Natural killer cell (primary cell): ENCODE measurements at places on chromosomes 5 and 9.

GRCh38 chr5:74216012-74216411 is 424.5 kb downstream of the ENC1 start:
- H3K27me3 ChIP-seq = no peaks in the 10 kb centered on the region
- no peak overlapping the region for H3K4me3 ChIP-seq
- H3K27ac ChIP-seq = no peak overlapping the region
- DNase-seq = no peak

DNA sequence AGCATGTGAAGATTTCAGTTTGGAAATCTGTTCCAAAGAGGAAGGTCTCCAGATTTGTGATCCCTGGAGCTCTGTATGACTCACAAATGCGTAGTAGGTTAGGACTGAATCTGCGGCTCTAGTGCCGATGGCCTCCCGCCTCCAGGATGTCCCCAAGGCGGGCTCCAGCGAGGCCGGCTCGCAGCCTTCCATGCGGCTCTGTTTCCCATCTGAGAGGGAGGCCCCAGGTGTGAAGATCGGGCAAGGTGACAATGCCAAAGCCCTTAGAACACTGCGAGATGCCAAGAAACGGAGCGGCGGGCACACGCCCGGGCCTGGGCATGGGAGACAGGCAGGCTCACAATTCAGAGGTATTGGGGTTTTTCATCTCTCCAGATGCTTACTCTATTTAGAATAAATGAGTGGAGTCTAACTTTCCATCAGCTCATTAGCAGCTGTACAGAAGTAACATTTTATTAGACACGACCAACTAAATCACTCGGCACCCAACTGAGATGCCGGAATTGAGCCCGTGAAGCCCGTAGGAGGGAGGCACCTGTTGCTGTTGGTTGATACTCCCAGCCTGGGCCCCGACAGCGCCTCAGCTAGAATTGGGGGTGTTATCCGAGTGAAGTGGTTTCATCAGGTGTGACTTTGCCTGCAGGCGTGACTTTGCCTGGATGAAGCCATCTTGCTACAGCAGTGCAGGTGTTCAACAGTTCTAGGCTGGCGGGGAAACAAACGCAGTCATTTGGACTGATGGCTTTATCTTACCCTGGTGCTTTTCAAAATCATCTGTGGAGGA is 7.4 kb upstream of the MRPS2 start:
- H3K27ac ChIP-seq = no peak overlapping the region
- no peaks in the 10 kb centered on the region for H3K27me3 ChIP-seq
- no peak overlapping the region for H3K4me3 ChIP-seq
- no peak for DNase-seq

GRCh38 chr9:138072161-138072842 is 194.7 kb downstream of the CACNA1B start:
- H3K27me3 ChIP-seq = no peaks in the 10 kb centered on the region
- no peaks in the 10 kb centered on the region for H3K36me3 ChIP-seq
- H3K4me3 ChIP-seq = no peak overlapping the region

DNA sequence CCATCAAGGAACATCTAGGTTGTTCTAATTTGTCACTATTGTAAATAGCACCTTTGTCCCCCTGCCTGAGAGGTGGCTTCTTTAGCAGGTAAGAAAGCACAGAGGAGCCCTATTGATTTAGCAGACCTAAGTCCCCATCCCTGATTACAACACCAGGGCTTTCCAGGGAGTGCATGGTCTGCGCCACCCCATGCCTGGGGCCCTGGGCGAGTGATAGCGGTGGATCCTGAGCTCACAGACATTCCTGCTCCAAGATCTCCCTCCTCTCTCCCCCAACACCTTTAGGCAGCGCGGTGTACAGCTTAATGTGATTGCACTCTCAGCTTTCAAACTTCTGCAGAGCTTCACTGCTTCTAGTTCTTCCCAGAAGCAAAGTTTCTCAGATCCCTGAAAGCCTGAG is 67.4 kb upstream of the WWC1 start:
- H3K27me3 ChIP-seq = no peaks in the 10 kb centered on the region
- H3K4me1 ChIP-seq = peaks cover 19% of the 10 kb centered on the region

- peaks cover 62% of the 10 kb centered on the region for H3K36me3 ChIP-seq
- no peak overlapping the region for H3K4me3 ChIP-seq
- DNase-seq = no peak
- H3K27me3 ChIP-seq = no peaks in the 10 kb centered on the region
Observed at GRCh38 chr5:177241768-177242167, 61.8 kb downstream of the RAB24 start.

DNA sequence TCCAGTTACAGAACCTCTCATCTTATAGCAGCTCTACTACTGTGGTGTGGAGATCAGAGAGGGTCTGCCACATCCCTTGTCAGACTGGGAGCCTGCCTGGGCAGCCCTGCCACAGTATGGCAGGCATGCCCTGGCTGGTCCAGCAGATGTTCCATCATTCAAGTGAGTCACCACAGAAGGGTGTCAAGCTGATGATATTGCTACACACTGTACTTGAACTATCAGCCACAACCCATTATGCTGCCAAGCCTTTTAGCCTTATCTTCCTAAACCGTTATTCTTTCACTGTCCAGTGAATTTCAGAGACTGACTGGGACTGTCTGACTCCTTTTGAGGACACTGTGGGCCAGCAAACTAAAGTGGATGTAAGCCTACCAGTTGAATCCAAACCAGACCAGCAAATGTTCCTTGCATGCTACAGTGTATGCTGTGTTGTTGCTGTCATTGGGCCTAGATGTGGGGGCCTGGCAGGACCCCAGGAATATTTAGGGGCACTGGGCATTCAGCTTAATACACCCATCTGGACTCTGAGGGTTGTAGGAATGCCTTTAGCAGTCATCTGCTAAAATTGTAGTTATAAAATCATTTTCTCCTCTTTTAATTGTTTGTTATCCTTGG is 202.6 kb downstream of the NR3C1 start:
- no peak overlapping the region for H3K4me3 ChIP-seq

GRCh38 chr5:163869581-163869980 is 364.2 kb downstream of the MAT2B start:
- H3K4me1 ChIP-seq = no peaks in the 10 kb centered on the region
- H3K27me3 ChIP-seq = no peaks in the 10 kb centered on the region
- no peaks in the 10 kb centered on the region for H3K36me3 ChIP-seq
- no peak overlapping the region for H3K4me3 ChIP-seq
- DNase-seq = no peak

DNA sequence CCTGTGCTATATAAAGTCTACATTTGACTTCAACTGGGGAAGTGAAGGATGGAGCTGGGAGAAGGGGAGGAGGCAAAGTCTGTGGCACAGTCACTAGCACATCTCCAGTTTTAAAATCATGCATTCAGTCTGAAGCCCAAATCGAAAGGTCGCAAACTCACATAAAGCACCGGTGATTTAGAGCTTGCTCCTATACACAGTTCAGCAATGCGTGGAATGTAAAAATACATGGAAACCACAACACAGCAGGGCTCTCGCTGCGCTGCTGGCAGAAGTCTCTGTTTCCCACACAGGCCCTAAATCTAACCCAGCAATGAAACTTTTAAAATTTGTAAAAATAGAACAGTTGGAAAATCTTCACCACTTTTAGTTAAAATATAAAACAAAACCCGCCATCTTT is 68.2 kb downstream of the EBF1 start:
- H3K27ac ChIP-seq = no peak overlapping the region
- no peaks in the 10 kb centered on the region for H3K4me1 ChIP-seq
- no peaks in the 10 kb centered on the region for H3K36me3 ChIP-seq
- no peaks in the 10 kb centered on the region for H3K27me3 ChIP-seq
- no peak overlapping the region for H3K4me3 ChIP-seq

DNA sequence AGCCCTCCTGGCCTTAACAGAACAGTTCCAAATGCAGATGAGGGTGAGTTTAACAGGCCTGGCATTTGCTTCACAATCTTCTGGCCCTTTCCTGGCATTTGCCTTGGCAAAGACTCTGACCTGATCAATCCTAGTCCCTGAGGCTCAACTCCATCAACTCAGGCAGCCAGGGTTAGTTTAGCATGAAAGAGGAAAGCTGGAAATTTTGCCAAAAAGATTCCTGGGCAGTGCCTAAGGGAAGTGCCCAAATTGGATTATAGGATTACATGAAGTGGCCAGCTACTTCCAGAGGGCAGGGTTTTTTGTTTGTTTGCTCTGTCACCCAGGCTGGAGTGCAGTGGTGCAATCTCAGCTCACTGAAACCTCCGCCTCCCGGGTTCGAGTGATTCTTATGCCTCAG is 36.8 kb downstream of the PCDHAC2 start:
- no peaks in the 10 kb centered on the region for H3K27me3 ChIP-seq
- H3K4me1 ChIP-seq = no peaks in the 10 kb centered on the region
- H3K27ac ChIP-seq = no peak overlapping the region
- no peak overlapping the region for H3K4me3 ChIP-seq

GRCh38 chr5:150448952-150449516 is 505 bp downstream of the RPS14 start:
- peak; percentile 45 for DNase-seq
- H3K27ac ChIP-seq = peak overlapping the region; percentile 99
- H3K4me3 ChIP-seq = peak overlapping the region; percentile 93
- peaks cover 36% of the 10 kb centered on the region for H3K36me3 ChIP-seq

DNA sequence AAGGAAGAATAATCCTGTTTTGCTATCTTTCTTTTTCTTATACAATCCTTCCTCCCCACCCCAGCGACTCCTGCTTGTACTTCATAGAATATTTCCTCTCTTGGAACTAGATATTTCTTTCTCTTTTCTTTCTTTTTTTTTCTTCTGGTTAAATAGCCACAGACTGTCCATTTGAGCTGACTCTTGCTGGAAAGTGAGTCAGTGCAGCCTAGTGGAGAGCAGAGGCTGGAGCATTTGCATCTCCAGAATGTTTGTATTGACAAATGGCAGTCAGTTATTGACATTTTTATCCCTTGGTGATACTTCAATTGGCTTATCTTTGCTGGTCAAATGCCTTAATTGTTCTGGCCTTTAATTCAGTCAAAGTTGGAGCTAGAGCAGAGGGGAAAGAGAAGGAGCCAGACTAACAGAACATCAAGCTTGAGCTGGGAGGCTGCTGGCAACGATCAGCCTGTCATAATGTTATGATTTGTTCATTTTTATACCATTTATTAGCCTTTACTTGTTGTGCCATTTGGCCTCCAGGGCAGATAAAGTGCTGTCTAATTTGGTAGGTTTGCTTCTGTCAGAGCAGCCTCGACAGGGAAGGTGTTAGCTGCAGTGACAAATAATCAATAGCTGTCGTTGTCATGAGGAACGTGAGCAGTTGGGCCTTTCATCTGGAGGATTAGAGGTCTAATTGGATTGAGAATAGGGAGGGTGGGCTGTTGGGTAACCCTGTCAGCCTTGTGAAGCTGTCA is 69.0 kb downstream of the INVS start:
- H3K4me3 ChIP-seq = no peak overlapping the region
- H3K36me3 ChIP-seq = no peaks in the 10 kb centered on the region
- H3K27ac ChIP-seq = no peak overlapping the region
- no peaks in the 10 kb centered on the region for H3K4me1 ChIP-seq
- no peak for DNase-seq

GRCh38 chr5:73298772-73299630 is 126.0 kb downstream of the TMEM174 start:
- H3K27me3 ChIP-seq = peaks cover 43% of the 10 kb centered on the region
- no peak overlapping the region for H3K4me3 ChIP-seq
- no peaks in the 10 kb centered on the region for H3K36me3 ChIP-seq
- no peaks in the 10 kb centered on the region for H3K4me1 ChIP-seq
- no peak overlapping the region for H3K27ac ChIP-seq

GRCh38 chr5:111469903-111470302 is 42.4 kb downstream of the STARD4 start:
- H3K36me3 ChIP-seq = no peaks in the 10 kb centered on the region
- H3K27ac ChIP-seq = no peak overlapping the region
- no peaks in the 10 kb centered on the region for H3K4me1 ChIP-seq
- DNase-seq = no peak

DNA sequence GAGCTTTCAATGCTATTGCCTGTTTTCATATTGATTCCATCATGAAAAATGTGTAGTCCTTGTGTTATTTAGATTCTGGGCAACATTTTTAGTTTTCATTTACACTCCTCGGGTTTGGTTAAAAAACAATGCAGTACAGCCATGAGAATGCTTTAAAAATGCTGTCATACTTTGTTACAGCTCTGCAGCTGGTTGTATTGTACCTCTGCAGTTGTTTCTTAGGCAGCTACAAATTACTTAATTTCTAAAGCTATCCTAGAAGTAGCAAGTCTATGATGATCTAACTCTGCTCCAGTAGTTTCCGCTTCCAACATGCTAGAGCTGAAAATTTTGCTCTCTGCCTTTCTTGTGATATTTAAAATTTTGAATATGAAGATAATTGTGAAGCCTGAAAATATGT is 20.2 kb downstream of the SNX18 start:
- no peak overlapping the region for H3K4me3 ChIP-seq
- DNase-seq = no peak
- H3K4me1 ChIP-seq = peaks cover 30% of the 10 kb centered on the region
- no peaks in the 10 kb centered on the region for H3K27me3 ChIP-seq

GRCh38 chr5:78568212-78568611 is 80.4 kb downstream of the LHFPL2 start:
- no peaks in the 10 kb centered on the region for H3K36me3 ChIP-seq
- no peaks in the 10 kb centered on the region for H3K27me3 ChIP-seq
- no peak for DNase-seq
- no peak overlapping the region for H3K27ac ChIP-seq

DNA sequence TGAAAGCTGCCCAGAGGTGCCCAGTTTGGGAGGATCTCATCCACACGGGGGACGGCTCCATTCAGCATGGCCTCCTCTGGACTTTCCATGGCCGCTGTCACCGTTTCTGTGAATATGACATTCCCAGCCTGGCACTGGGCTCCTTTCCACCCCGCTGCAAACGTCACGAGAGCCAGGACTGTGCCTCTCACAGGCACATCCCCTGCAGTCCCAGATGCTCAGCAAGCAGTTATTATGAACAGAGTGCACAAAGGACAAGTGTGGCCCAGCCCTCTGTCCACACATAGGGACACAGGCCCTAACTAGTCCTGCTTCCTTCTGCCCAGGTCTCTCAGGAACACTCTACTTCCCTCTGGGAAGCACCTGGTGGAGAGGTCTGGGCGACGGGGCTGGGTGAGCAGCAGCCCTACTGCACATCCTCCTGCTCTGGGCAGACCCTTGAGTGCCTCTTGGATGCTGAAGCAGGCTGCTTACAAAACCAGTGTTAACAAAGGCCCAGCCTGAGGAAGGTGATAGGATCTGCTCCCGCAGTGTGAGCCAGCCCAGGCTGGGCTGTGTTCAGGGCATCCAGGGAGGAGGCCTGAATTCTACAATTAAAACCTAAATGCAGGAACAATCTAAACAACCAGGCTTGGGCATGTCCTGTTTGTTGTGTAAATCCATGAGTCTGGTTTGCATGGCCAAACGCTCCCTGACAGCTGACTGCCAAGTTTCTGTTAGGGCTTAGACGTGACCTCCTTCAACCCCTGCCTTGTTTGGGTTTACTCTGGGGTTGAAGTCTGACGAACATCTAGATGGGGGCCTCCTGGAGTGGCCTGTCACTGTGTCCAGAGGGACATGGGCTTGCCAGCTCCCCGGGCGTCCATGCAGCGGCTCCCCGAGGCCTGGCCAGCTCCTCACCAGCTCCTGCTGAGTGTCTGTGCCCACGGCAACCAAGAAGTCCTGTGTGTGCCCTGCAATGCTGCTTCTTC is 269.8 kb downstream of the GADD45G start:
- DNase-seq = no peak
- H3K4me1 ChIP-seq = no peaks in the 10 kb centered on the region
- H3K4me3 ChIP-seq = no peak overlapping the region
- no peaks in the 10 kb centered on the region for H3K36me3 ChIP-seq
- H3K27me3 ChIP-seq = no peaks in the 10 kb centered on the region

- H3K4me1 ChIP-seq = no peaks in the 10 kb centered on the region
- H3K36me3 ChIP-seq = no peaks in the 10 kb centered on the region
- no peak overlapping the region for H3K27ac ChIP-seq
- no peaks in the 10 kb centered on the region for H3K27me3 ChIP-seq
- no peak for DNase-seq
- H3K4me3 ChIP-seq = no peak overlapping the region
Observed at GRCh38 chr5:168819004-168819621, 239.9 kb upstream of the PANK3 start.

GRCh38 chr5:22557251-22557650 is 295.9 kb downstream of the CDH12 start:
- DNase-seq = no peak
- no peak overlapping the region for H3K4me3 ChIP-seq
- no peak overlapping the region for H3K27ac ChIP-seq
- no peaks in the 10 kb centered on the region for H3K27me3 ChIP-seq
